Brain (organoid and tissue), 16 donors: ENCODE measurements at places on chromosomes 4 and X.

DNA sequence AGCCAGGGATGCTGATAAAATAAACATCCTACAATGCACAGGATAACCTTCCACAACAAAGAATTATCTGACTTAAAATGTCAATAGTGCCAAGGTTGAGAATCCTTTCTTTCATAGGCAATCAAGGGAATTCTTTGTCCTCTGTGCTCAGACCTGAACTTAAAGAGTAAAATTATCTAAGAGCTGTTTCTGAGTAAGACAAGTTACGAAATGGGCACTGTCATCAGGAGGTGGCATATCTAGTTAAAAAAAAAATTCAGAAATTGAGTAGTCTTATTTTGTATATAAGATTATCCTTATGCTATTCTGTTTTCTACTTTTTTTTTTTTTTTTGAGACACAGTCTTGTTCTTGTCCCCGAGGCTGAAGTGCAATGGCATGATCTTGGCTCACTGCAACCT is 3.3 kb upstream of the RAB33B start:
- no peak for DNase-seq

- no peak for DNase-seq
Observed at GRCh38 chrX:53309837-53310236, 28.5 kb upstream of the IQSEC2 start.

DNA sequence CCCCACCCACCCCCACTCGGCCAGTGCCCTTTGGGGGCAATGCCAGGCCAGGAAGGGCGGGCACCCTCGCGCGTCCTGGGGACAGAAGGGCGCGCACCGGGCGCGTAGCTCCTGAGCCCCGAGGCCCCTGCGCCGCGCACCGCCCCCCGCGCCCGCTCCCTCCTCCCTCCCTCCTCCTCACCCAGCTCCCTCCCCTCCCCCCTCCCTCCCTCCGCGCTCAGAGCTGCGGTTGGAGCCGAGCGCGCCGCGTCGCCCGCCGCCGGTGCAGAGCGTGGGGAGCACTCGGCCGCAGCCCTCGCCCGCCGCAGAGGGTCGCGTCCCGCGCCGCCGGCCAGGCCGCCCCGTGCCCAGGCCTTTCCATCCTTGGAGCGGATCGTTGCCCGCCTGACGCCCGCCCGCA is at the start of gene ATP2B3:
Gene ATP2B3, plus strand, starts transcription at position 220 of the 400 bp plus-strand sequence. CDS start 18,606 bp downstream, outside the sequence.
- DNase-seq, result peak; percentile 58

DNA sequence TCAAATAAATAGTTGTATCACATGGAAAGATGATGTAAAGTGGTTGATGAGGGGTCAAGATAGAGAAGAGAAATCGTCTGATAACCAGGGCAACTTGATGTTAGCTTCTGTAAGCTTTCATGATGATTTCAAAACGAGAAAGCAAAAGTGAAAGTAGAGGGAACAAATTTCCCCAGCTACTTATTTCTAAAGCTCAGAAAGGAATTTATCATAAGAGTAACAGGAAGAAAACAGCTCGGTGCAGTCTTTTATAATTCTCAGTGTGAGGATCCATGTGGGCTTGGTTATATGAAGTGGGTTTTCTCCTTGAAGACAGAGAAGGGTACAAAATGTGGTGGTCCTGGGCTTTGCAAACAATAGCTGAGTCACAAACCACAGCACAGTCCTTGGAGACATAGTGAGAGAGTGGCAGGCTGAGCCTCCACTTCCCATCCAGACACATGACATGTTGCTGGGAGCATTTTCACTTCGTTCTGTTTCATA is 32.1 kb upstream of the GLRA2 start:
- no peak for DNase-seq

GRCh38 chr4:113904877-113905276 is 74.6 kb downstream of the ARSJ start:
- DNase-seq, result no peak

DNA sequence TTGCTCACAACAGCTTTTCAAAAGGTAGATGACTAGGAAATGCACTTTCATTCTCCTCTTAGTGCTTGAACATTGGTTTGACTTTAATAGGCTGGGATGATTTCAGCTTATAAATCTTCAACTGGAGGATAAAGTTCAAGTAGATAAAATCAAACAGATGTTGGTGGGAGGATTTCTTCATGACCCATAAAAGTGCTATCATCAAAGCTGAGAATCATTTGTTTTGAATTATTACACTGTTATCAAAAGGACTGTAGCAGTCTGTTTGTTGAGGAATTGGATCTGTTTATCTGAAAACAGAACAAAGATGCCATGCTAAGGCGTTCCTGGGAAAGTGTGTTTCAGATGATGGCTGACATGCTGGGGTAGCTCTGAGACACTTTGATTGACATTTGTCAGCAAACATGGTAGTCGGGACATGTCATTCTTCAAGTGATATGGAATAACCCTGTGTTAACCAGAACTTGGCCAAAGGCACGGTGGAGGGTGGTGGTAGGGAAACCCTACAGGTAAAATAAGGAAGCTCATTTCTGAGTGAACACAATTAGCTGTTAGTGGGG is 304.0 kb upstream of the PITX2 start:
- DNase-seq, result no peak

- peak; percentile 90 for DNase-seq
Observed at GRCh38 chr4:182143822-182144625, 99.2 kb upstream of the TENM3 start.

DNA sequence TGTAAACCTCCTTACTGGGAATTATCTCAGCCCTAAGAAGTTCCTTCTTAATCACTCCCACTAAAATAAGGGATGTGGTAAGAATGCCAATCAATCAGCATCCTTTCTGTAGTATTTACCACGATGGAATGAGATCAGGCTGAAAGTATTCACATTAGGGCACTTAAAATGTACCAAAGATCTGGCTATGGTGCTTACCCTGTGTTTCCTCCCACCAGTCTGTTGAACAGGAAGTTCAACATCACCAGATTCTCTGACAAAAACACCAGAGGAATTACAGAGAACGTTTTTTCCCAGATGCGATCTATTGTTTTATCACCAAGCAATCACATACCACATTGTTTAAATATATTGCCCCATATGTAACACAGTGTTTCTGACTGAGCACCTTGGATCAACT is 2.1 kb upstream of the CLCN3 start:
- no peak for DNase-seq

DNA sequence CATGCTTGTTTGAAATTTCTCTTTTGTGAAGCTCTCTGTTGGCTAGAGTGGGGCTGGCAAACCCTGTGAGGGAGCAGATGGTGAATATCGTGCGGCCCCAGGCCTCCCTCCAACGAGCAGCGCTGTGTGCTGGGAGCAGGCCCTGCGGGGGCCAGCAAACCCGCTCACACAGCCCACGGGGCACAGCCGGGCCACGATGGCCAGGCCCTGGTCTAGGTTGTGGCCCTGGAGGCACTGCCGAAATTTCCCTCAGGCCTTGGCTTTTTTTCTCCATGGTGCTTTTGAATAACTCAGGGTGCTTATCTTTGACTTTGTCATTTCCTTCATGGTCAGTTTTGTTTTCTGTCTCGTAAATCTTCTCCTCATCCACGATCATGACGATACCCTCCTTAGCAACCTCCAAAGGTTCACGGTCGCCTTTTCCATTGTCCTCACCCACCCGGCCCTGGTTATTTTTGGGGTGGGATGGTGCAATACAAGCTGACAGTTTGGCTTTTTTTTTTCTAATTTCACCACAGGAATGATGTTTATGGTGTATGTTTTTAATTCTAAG is 20.7 kb downstream of the PCGF3 start:
- no peak for DNase-seq

DNA sequence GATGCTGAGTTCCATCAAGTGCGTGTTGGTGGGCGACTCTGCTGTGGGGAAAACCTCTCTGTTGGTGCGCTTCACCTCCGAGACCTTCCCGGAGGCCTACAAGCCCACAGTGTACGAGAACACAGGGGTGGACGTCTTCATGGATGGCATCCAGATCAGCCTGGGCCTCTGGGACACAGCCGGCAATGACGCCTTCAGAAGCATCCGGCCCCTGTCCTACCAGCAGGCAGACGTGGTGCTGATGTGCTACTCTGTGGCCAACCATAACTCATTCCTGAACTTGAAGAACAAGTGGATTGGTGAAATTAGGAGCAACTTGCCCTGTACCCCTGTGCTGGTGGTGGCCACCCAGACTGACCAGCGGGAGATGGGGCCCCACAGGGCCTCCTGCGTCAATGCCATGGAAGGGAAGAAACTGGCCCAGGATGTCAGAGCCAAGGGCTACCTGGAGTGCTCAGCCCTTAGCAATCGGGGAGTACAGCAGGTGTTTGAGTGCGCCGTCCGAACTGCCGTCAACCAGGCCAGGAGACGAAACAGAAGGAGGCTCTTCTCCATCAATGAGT is 46.6 kb downstream of the RHOH start:
- DNase-seq, result no peak

DNA sequence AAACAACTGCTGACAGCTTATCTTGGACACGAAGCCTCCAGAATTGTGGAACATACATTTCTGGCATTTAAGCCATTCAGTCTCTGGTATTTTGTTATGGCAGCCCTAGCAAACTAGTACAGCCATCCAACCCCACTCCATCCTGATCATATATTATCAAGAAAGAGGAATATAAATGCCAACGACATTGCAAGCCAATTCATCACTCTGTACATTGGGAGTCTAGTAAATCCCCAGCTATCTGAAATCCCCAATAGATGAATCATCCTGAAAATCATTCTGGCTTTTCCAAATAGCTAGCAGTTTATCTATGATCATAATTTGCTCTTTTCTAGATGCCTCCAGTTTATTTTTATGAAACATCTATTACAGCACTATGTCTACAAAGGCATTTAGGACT is 41.1 kb downstream of the FRMD7 start:
- DNase-seq, result no peak

GRCh38 chr4:37735578-37735977 is 49.4 kb upstream of the RELL1 start:
- no peak for DNase-seq

DNA sequence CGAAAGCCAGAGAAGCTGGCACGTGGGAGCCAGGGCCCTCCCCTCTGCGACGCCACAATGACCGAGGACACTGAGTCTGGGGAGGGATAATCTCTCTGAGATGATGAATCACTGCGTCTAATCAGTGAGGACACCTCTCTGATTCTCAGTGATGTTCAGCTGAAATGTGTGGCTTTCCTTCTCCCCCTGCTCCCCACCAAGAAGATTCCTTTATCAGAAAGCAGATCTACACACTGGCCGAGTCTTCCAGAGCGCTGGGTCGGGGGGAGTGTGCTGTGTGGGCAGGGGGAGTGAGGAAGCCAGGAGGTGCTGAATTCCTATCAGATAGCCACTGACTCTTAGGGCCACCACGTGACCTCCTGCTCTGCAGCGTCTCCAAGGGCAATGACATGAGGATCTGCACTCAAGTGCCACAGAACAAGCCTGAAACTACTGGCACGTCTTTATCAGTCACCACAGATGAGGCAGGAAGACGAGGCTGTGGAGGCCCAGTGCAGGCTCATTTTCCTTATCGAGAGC is 89.2 kb downstream of the GATB start:
- DNase-seq, result no peak

DNA sequence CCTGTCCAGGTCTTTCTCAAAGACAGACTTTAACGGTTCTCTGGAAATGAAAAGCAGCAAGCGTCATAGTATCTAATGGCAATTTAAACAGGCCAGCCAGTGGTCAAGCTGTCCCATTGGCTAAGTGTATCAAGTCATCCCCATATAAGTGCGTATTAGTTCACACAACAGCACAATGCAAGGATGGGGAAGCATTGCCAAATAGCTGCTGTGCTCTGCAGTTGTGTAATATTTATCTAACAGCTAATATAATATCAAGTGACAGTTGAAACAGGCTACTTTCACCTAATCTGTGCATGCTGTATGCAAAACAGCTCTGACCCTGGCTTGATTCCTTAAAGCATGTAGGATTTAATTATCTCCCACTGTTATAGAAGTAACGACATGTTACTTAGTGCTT is 134.8 kb upstream of the PPARGC1A start:
- no peak for DNase-seq

DNA sequence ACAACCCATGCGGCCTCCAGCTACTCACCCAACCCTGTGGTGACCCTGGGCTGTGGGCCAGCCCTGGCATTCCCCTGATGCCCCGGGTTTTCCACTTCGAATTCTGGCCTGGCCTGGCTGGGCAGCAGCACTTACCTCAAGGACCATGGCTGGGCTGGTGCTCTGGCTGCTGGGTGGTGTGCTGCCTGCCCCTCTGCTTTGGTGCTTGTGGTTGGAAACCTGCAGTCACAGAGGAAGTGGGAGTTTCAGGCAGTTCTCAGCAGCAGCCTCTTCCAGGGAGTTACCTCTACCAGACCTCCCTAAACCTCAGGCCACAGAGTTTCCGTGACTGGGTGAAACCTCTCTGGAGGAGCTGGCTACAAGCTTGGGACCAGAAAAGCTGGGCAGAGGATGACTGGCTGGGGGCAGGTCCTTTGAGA is at the start of gene CXCR3:
Gene CXCR3, minus strand, starts transcription at position 209 of the 419 bp plus-strand sequence. Its CDS starts 62 bp downstream, at position 147.
- DNase-seq, result no peak

DNA sequence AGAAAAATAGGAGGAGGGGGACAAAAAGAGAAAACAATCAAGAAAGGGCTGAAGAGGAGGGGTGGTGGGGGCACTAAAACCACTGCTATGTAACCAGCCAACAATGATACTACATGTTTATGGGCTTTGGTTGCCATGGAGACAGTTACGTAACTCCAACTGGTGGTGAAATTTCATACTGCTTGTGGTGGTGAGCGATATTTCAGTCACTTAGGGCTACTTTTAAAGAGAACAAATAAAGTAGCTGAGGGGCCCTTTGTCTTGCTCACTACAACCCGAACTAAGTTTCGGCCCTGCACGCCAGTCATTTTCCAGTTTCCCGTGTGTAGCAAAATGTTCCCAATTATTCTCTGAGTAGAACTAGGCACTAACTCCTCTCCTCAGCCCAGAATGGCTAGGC is 275.2 kb upstream of the EDA2R start:
- DNase-seq, result peak; percentile 30

DNA sequence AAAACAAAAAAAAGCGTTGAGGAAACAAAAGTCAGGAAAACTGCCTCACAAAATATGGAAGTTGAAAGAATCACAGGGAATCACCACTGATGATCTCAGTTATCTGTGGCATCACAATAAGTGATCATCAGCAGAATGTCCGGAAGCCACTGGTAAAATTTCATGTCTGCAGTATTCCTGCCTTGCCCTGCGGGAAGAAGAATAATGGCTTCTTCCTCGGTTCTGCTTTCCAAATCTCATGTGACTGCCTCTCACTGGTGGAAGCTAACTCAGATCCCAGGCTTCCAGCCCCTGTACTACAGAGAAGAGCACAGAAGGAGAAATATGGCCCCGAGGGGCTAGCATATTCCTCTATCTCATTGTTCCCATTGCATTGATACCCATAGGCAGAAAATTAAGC is 12.7 kb upstream of the ZNF330 start:
- DNase-seq, result no peak

GRCh38 chr4:46980851-46981250 is 12.5 kb downstream of the GABRA4 start:
- DNase-seq, result peak; percentile 51

GRCh38 chr4:139247241-139247640 is 32.8 kb downstream of the MGARP start:
- no peak for DNase-seq

- DNase-seq, result no peak
Observed at GRCh38 chr4:76562161-76562560, 127.1 kb downstream of the SHROOM3 start.

GRCh38 chr4:1210241-1210841 is 38.0 kb upstream of the SPON2 start:
- DNase-seq, result no peak
